ENCODE measurements at places on chromosomes 7 and 10. TPM values are rescaled to one million over a fixed set of nuclear protein-coding genes. Genes with fewer than 3 reads are reported as not detected.

- H3K4me3 ChIP-seq = no peak overlapping the region
- H3K27me3 ChIP-seq = no peaks in the 10 kb centered on the region
- no peaks in the 10 kb centered on the region for H3K4me1 ChIP-seq
- peaks cover 4% of the 10 kb centered on the region for H3K36me3 ChIP-seq
- no peak overlapping the region for H3K27ac ChIP-seq
- no peak for DNase-seq
Measured at GRCh38 chr10:19958787-19959186, 142.6 kb downstream of the PLXDC2 start.

The CC2D2B gene
- not detected for total RNA-seq

- H3K4me3 ChIP-seq = no peak overlapping the region
- no peaks in the 10 kb centered on the region for H3K4me1 ChIP-seq
- DNase-seq = no peak
- peaks cover 8% of the 10 kb centered on the region for H3K36me3 ChIP-seq
- no peak overlapping the region for H3K27ac ChIP-seq
- no peaks in the 10 kb centered on the region for H3K27me3 ChIP-seq
Measured at GRCh38 chr10:130895161-130895560, 416.4 kb downstream of the TCERG1L start.

The GPNMB gene
- 19.1 TPM for total RNA-seq

- H3K27me3 ChIP-seq = peaks cover 43% of the 10 kb centered on the region
- H3K4me1 ChIP-seq = no peaks in the 10 kb centered on the region
- H3K36me3 ChIP-seq = no peaks in the 10 kb centered on the region
- no peak overlapping the region for H3K27ac ChIP-seq
Measured at GRCh38 chr10:43233601-43234430, 33.0 kb downstream of the RASGEF1A start.

DNA sequence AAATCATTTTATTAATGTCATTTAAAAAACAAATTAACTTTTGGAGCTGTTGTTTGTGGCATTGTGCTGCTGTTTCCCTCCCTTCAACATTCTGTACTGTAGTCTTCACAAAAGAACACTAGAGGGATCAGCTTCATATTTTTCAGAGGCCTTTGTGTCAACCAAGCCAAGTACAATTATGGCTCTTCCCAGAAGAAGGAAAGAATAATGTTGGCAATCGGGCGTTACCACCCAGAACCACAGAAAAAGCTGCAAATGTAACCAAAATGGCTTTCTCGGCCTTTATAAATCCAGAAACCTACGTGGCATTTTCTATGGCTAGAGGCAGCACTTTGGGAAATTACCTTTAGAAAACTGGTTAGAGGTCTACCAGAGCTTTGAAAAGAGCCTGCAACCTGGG lies 98.8 kb upstream of the COL1A2 start:
- H3K4me3 ChIP-seq = peak overlapping the region; percentile 86
- H3K4me1 ChIP-seq = peaks cover 76% of the 10 kb centered on the region
- H3K36me3 ChIP-seq = no peaks in the 10 kb centered on the region
- H3K27ac ChIP-seq = peak overlapping the region; percentile 99

DNA sequence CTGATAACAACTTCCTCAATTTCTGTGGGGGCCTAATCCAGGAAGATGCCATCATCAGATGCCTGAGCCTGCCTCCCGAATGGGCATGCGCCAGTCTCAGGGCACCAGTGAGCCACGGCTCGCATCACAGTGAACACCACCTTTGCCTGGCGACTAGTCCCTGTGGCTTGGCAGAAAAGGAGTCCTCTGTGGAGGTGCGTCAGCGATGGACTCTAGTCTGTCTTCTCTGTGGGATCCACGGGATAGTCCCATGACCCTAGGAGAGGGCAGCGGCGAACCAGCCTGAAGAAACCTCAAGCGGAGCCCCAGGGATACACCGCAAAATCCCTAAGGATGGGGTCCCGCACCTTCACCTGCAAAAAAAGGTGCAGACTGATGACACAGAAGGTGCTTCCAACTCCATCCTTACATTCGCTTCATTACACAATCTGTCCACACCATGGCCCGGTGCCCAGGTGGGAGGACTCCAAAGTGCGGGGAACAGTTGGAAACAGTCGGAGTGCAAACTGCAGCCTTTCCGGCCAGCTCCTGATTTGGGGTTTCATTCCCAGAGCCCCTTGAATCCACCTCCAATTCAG lies 35.1 kb upstream of the ZNF273 start:
- no peaks in the 10 kb centered on the region for H3K4me1 ChIP-seq
- no peaks in the 10 kb centered on the region for H3K36me3 ChIP-seq

Measured in HFFc6 (cell line).